ENCODE measurements at places on chromosomes 4 and X.
A peak's percentile ranks its signal among the peaks of the same experiment; 100 is the strongest.

DNA sequence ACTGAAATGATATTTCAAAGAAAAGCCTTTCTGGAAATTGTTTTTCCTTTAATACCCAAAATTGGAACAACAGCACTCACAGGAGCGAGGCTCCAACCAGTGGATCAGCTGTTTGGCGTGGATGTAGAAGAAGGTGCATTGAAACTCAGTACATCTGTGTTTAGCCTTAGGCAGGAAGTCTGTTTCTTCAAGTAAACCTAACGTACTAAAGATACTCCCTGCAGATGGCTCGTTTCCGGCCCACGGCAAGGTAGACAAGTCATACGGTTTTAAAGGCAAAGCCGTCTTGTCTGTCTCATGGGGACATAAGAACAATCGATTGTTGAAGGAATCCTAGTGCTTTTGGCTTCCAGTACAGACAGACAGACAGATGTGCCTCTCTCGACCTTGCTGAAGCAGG is 50.0 kb upstream of the CLCN4 start:
- peak; percentile 10 for DNase-seq

DNA sequence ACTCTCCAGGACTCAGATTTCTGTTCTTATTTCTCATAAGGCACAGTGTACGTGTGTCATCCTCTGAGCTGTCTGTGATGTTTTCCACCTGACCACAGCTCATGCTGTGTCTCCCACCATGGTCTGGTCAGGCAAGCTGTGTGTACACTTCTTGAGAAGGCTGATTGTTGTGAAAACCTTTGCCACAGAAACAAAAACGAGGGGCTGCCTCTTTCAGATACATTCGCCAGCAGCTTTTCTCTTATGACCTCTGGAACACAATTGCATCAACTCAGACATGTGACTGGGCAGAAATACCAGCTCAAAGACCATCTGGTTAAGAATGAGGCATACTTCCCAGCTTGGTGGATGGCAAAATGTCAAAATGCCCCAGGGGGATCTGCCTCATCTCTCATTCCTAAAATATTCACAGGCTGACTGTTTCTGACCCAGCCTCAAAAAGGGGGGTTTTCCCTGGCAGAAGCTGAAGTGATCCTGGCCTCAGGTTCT is 46.1 kb downstream of the PGRMC2 start:
- DNase-seq: no peak

- DNase-seq: no peak
Measured at GRCh38 chrX:21408788-21409187, 34.6 kb downstream of the CNKSR2 start.

DNA sequence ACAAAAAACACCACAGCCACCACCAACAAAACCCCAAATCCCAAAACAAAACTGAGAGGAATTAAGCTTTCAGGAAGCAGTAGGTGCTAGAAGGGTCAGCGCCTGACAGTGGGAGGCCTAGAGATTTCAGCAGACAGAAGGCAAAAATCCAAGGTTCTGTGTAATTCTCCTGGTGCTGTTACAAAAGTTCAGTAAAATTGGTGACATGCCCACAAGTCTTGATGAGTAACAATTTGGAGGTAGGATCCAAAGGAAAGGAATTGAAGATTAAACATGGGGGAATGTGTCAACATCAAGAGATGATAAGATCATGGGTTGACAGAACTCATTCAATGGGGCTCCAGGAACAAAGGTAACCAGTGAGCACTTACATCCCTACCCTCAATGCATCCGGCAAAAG is 653.8 kb upstream of the CPEB2 start:
- no peak for DNase-seq

- DNase-seq: no peak
Measured at GRCh38 chrX:4708970-4709760, 995.7 kb upstream of the PRKX start.

GRCh38 chr4:56650262-56651055 is 30.6 kb downstream of the HOPX start:
- DNase-seq: no peak

GRCh38 chr4:76200771-76201231 is 12.8 kb downstream of the SCARB2 start:
- DNase-seq: no peak

DNA sequence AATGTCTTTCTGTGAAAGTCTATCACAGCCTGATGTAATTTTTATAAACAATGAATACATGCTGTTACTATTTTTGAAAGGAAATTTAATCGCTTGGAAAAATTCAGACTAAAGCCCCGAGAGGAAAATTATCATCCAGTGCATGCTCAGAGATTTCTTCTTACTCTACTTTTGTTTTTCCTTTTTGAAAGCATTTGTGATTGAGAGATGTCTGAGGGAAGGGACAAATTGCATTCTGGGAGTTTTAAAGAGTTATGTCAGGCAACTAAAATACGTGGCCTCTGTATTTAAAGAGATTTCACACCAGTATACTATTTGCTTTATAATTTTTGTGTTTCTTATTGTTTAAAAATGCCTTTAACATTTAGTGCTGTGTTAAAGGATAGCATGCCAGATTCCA is 1.4 kb upstream of the ZFX start:
- DNase-seq: no peak

- no peak for DNase-seq
Measured at GRCh38 chr4:3251691-3252479, 2.9 kb downstream of the MSANTD1 start.

DNA sequence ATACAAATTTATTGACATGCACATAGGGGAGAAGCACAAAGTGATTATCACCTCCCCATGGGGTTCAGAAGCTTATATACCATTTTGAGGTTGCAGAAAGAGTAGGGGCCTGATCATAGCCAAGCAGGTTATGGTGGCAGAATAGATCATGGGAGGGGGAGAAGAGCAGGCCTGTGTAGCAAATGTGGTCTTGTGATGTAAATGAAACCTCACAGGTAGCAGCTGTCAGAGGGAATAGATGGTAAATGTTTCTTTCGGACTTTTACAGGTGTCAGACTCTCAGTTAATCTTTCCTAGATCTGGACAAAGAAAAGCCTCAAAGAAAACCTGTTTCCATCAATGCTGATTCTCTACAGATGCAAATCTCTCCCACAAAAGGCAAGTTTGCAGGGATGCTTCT is 84.4 kb downstream of the CFAP299 start:
- DNase-seq: no peak

- no peak for DNase-seq
Measured at GRCh38 chr4:186765673-186766546, 42.3 kb upstream of the FAT1 start.

GRCh38 chr4:85842540-85842939 is 367.6 kb downstream of the ARHGAP24 start:
- no peak for DNase-seq

- DNase-seq: no peak
Measured at GRCh38 chrX:117969328-117969727, 147.3 kb downstream of the KLHL13 start.

- DNase-seq: no peak
Measured at GRCh38 chrX:139224953-139225665, 305.4 kb upstream of the F9 start.

DNA sequence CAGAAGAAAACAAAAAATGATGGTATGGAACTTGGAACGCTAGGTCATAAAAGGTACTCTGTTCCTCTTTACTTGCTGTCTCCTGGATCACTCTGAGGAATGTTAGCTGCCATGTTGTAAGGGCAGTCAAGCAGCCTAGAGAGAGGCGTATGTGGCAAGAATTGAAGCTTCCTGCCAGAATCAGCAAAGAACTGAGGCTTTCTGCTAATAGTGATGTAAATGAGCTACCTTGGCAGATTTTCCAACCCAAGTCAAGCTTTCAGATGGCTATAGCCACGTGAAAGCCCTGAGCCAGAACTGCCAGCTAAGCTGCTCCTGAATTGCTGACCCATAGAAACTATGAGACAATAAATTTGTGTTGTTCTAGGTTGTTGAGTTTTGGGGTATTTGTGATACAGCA is 38.7 kb downstream of the AASDH start:
- no peak for DNase-seq

- DNase-seq: no peak
Measured at GRCh38 chrX:17494216-17494615, 119.2 kb downstream of the NHS start.

- peak; percentile 47 for DNase-seq
Measured at GRCh38 chrX:53441531-53442321, 7.6 kb upstream of the HSD17B10 start.

- DNase-seq: peak; percentile 4
Measured at GRCh38 chrX:75746891-75747639, 38.0 kb downstream of the MAGEE2 start.

DNA sequence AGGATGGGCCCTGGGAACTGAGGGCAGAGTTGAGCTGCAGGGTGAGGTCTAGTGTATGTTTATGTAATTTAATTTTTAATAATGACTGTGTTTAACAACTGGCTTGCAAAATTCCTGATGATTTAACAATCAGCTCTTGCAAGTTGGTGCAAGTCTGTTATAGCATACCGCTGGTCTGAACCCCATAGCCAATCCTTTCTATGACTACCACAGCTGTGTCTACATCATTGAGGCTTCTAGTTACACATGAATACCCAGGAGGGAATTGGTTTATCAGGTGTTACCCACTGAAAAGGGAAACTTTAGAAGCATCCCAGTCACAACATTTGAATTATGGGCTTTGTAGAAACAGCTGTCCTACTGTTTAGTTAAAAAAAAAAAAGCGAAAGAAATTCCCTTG is 38.3 kb downstream of the SUPT20HL1 start:
- DNase-seq: no peak

DNA sequence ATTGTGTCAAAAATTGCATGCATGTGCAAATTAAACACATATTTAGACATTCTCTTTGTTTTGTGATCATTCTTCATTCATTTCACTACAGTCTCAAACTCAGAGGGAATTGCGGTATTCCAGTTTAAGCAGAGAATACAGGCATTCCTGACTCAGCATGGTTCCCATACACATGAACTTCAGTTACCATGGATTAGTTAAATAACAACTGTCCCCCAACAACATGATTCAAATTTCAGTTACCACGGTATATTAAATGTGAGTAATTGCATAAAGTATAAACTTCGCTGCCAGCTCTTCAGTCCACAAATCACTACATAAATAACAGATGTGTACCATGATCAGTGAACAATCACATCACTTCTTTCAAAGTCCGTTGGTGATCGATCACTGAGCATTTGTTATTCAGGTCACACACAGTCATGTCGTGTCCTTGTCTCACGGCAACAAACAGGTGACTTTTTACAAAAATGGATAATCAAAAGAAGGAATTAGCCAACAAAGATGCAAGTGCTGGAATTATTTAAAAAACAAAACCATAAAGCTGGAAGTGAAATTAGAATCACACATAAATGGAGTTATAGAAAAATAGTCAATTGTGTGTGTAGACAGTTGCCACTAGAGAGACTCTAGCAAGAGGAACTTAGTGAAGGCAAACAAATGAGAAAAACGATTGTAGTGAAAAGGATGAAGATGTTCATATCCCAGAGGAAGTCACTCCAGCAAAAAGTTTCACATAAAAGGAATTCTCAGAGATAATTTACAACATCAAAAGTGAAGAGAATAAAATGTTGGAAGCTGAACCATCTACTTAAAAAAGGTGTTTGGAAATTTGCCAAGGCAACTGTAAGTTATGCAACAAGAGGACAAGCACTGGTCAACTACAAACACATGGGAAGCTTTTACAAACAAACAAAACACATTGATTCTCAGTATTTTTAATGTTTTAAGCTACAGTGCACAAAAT is 138.6 kb upstream of the SMARCAD1 start:
- DNase-seq: no peak

- DNase-seq: no peak
Measured at GRCh38 chr4:833156-833555, 7.2 kb upstream of the CPLX1 start.

DNA sequence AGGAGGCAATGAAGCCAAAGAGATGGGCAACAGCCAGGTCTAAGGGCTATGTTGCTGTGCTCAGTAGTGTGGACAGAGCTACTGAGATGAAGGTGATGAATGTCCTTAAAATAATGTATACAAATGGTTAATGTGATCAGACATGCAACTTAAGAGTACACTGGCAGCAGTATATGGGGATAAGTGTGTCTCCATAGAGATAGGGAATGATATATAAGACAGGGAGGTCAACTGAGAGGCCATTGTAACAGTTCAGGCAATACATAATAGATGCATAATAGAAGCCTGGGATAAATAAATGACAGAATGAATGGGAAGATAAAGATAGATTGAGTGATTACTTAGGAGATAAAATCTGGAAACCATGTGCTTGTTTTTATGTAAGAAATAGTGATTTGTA is 250.0 kb downstream of the CFAP299 start:
- DNase-seq: no peak

DNA sequence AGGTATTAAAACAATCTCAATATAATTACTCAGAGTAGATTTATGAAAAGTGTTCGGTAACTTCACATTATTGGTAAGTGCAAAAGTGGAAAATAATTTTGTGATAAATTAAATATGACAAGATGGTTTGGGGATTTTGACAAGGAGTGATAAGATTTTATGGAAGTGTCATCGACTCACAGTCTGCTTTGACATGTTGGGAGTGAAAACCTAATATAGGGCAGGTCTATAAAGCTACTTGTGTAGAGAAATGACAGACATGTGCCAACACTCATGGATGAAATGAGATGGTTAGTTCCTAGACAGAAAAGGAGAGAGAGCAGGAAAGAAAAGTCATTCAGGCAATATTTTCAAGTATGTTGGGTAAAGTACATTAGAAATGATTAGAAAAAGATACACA is 456.8 kb downstream of the TRAM1L1 start:
- DNase-seq: no peak

GRCh38 chrX:31464306-31464915 is 392.6 kb upstream of the FTHL17 start:
- DNase-seq: no peak

DNA sequence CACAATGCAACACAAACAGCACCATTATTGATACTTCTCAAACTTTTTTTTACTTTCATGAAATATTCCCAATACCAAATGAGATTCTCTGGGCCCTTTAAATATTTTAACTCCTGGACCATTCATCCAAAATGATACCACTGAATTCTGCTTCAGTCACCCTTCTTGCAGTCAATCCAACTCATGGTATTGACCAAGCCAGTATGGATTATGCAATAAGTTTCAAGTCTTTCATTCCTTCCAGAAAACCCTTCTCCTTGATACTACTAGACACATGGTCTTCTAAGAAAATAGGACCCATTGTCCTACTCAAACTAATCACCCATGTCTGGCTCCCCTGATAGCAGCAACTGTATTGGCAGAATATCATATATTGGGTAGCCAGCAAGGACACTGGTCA is 23.0 kb downstream of the ZNF721 start:
- DNase-seq: no peak
